ENCODE measurements at places on chromosomes 5 and 9.

GRCh38 chr9:137426018-137426681 is 3.0 kb downstream of the NOXA1 start:
- no peak for DNase-seq

DNA sequence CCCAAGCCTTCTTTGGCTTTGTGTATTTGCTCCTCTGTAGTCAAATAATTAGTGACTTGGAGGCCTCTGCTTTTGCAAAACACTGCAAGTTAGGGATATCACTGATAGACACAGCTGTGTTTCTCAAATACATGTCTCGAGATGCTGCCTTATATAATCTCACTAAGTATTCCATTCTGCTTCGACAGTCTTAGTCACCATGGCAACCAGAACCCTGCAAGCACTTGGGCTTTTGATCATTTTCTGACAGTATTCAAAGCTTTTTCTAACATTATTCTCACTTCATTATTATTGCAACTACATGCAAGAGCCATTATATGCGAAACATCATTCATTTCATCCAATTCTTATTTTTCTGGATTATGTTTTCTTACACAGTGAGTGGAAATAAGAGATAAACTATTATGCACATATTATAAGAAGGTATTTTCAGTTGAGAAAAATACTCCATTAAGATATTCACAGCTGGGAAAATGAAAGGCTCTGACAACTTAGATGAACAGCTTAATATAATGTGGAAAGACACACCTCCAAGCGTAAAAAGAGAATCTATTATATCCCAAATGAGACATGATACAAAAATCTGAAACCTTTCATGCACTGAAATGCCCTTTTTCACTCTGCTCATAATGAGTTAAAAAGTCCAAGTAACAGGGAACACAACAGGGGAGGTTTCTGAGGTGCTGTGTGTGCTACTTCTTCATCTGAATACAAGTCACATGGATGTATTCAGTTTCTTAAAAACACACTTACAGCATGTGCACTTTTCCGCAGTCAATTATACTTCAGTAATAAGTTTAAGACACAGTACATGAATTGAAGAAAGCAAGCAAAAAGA is 93.9 kb downstream of the SCAI start:
- no peak for DNase-seq

- DNase-seq, result no peak
Observed at GRCh38 chr9:71703172-71703872, 65.0 kb downstream of the CEMIP2 start.

- DNase-seq, result no peak
Observed at GRCh38 chr5:127111112-127111511, 37.8 kb upstream of the C5orf63 start.

GRCh38 chr9:77751341-77752091 is 103.4 kb upstream of the GNA14 start:
- DNase-seq, result peak; percentile 74

GRCh38 chr5:176833286-176833685 is 22.9 kb downstream of the UNC5A start:
- DNase-seq, result no peak

All from mesenchymal stem cell (in vitro differentiated cells and primary cell).